Activated naive CD4-positive, alpha-beta T cell (primary cell): ENCODE measurements at places on chromosomes 1 and 21.

GRCh38 chr1:42950116-42950481, 8.6 kb downstream of the SLC2A1 start:
- no peak for DNase-seq

DNA sequence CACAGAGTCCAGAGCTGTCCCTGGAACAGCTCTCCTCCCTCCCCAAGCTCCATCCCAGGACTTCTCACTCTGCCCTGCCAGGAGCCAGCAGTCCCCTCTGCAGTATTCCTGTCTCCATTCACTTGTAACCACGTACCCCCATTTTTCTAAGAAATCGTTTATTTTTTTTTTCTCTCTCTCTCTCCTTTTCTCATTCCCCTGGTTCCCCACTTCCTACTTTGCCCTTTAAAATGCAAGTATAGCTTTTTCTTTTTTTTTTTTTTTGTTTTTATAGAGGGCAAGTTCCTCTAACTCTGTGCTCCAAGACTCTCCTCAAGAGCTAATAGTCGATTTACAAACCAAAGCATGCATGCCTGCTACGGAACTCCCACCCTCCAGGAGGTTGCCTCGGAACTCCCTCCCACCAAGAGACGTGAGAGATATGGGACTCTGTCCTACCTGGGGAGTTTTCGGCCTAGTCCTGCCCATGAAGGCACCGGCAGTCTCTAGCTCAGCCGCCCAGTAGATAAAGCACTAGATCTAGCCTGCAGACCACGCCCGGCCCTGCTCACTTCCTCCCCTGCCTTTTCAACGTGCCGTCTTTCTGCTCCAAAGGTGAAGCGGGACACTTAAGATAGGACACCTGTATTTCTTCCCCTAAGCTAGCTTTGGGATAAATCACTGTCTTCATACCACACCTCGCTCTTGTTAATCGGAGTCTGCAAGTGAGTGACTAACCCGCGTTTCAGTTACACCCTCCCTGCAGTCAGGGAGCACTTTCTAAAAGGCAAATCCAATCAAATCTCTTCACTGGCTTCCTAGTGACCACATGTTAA, 27.7 kb downstream of the TNFRSF9 start:
- DNase-seq, result no peak

DNA sequence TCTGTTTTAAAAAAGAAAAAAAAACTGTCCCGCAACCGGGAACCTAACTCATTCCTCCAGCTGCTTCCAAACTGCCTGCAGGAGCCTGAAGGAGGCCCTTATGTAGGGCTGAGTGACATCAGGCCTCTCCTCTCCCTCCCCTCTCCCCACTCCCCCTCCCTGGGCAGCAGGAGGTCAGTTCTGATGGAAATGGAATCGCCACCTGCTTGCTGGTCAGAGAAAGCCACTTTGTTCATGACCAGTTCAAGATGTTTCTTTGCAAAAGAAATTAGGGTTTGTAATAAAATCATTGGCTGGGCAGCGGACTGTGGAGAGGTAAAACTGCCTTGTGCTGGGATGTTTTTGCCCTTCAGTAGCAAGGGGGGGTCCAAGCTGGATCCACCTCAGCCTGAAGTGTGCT, at the start of gene MAP1LC3C:
TSS of gene MAP1LC3C (minus strand) at position 73 of the 400 bp plus-strand sequence. CDS start 90 bp downstream, outside the sequence.
- DNase-seq, result no peak

GRCh38 chr1:213154056-213154685, 103.1 kb downstream of the RPS6KC1 start:
- no peak for DNase-seq

DNA sequence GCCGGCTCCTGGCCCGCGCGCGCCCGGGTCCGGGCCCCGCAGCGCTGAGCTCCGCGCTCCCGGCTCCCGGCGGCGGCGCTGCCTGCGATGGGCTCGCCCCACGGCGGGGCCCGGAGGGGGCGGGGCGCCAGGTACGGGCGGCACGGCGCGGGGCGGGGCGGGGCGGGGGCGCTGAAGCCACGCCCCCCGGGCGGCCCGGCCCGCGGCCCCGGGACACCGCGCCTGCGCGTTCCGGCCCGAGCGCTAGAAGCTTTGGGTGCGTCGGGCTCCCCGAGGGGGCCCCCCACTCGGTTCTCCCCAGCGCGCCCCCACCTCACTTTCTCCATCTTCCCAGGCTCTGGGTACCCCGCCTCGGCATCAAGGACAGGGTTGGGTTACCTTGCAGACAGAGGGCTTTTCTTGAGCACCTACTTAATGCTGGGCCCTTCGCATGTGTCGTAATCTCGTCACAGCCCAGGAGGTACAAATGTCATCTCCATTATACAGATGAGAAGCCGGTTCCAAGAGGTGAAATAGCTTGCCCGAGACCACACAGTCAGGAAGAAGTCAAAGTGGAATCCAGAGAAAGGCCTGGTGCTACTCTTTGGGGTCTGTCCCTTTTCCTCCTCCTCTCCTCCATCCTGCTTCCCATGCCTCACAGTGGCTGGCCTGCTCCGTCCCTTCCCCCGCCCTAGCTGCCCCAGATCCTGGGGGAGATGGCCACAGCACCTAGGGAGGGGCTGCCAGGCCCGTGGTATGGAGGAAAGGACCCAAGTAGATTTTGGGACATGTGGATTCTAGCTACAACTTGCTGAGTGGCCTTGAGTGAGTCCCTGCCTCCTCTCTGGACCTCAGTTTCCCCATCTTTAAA, 46.5 kb downstream of the RAP1GAP start:
- DNase-seq, result peak; percentile 4

GRCh38 chr1:17031436-17031835, 19.7 kb upstream of the ATP13A2 start:
- DNase-seq, result no peak

GRCh38 chr21:33824156-33824941, 91.3 kb downstream of the ATP5PO start:
- DNase-seq, result no peak

DNA sequence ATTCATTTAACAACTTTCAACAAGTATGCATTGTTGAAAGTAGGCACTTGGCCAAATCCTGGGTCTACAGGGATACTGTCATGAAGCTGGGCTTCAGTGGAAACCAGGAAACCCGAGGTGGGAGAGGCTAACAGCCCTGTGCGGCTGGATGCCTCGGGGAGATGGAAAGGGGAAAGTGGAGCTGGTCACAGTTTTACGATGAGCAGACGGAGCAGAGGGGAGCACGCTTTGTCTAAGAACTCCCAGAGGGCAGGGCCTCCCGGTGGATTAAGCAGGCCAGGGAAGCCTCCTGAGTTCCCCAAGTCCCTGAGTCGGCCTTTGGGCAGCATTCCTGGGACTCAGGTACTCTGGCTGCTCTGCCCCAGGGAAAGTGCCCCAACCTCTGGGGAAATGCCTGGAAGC, 23.8 kb downstream of the STUM start:
- DNase-seq, result no peak

DNA sequence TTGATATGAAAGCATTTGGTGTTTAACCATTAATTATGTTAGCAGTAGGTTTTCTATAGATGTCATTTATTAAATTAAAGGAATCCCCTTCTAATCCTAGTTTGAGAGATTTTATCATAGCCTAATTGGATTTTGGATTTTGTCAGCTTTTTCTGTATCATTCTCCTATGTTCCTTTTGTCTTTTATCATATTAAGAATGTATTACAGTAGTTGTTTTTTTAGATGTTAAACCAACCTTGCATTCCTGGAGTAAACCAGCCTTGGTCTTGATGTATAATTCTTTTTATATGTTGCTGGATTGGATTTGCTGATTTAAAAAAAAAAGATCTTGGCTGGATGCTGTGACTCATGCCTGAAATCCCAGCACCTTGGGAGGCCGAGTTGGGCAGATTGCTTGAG, 5.6 kb downstream of the SETDB1 start:
- DNase-seq, result no peak

- DNase-seq, result no peak
Observed at GRCh38 chr1:119713039-119713748, 1.5 kb downstream of the PHGDH start.

DNA sequence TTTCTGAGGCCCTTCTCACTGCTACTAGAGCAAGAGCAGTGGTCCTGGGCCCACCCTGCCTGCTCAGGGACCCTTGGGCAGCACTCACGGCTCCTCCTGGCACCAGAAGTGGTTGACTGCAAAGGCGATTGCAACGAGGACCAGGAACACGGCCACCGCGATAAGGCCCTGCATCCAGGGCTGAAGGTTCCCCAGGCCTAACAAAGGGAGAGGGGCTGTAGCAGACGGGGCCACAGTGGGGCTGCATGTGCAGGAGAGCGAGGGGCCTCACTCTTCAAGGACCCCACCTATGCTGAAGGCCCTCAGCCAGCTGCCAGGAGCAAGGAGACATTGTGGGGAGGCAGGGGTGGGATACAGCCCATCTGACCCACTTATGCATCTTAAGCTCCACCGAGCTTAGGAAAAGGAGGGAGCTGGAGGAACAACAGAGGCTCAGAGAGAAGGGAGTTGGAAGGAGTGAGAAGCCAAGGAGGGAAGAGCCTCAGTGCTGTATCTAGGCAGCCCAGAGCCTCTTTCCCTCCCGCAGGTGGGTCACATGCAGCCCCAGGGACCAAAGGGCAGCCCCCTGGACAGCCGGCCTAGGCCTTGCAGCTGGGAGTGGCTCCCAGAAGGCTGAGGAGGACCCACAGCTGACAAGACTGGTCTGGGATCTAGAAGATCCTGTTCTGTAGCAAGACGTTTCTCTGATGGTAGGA, 2.5 kb downstream of the PDZK1IP1 start:
- no peak for DNase-seq
